ENCODE measurements at places on chromosomes 11 and 22.

GRCh38 chr11:108672113-108672512 lies 7.2 kb downstream of the DDX10 start:
- DNase-seq, result no peak

DNA sequence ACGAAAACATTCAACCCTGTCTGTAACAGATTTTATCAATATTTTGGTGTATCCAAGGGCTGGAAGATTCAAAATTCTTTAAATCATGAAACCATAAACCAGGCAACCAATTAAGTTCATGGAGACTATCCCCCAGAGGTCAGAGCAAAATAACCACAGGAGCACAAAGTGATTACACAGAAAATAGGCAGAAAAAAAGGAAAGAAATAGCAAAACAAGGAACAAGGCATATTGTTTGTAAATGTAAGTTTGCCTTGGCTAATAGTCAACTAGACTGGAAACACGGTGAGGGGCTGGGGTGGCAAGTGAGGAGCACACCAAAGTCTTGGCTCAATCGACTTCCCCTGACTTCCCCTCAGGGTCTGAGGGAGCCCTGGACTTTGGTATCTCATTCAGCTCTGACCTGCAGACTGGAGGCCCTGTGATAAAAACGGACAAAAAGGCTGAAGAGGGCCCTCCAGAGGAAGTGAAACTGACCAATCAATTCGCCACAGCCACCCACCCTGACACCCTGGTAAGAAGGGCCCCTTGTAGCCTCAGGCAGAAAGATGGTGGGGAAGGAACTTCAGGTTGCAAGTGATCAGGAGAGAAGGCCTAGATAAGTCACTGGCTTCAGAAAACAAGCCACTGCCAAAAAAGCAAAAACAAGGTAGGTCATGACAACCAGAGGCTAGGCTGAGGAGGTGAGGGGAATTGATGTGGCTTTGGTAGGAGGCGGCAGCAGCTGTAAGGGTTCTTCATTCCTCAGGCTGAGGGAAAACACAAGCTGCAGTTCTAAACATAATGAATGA lies 1.8 kb downstream of the SIK3 start:
- no peak for DNase-seq

DNA sequence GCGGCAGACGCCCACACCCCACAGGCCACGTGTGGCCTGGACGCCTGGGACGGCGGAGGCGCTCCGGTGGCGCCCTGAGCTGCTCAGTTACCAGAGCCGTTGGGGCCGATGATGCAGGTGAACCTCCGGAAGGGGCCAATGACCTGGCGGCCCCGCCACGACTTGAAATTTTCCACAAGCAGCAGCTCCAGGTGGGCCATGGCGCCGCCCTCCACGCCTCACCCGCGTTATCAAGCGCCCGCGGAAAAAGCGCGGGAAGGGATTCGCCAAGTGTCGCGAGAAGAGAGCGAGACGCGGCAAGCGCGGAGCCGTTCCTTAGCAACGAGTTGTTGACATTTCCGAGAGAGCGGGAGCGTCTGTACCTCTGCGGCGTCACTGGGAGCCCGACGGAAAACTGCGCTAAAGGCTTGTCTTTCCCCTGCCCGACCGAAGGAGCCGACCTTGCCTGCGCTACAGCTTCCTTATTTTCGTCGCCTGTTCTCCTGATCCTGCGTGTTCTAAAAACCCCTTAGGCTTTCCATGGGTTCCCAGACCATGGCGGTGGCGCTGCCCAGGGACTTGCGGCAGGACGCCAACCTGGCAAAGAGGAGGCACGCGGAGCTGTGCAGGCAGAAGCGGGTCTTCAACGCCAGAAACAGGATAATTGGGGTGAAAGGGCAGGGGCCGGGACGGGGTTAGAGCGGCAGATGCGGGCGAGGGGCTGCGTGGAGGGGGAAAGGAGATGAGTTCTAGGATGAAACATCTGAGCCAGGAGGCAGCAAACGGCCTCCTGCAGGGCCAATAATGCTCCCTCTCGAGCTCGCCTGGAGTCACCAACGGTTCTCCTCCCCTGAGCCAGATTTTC lies at the start of the genes RIBC2 and SMC1B:
Gene RIBC2, plus strand, starts transcription at position 326 of the 844 bp plus-strand sequence. Its CDS starts 194 bp downstream, at position 520.
Gene SMC1B, minus strand, starts transcription at position 232 of the 844 bp plus-strand sequence. Its CDS starts 32 bp downstream, at position 200.
- DNase-seq, result peak; percentile 83

GRCh38 chr11:96798445-96798844 lies 408.6 kb downstream of the JRKL start:
- DNase-seq, result no peak

- DNase-seq, result no peak
These were observed 22.9 kb downstream of the RNF141 start for GRCh38 chr11:10518123-10518522.

DNA sequence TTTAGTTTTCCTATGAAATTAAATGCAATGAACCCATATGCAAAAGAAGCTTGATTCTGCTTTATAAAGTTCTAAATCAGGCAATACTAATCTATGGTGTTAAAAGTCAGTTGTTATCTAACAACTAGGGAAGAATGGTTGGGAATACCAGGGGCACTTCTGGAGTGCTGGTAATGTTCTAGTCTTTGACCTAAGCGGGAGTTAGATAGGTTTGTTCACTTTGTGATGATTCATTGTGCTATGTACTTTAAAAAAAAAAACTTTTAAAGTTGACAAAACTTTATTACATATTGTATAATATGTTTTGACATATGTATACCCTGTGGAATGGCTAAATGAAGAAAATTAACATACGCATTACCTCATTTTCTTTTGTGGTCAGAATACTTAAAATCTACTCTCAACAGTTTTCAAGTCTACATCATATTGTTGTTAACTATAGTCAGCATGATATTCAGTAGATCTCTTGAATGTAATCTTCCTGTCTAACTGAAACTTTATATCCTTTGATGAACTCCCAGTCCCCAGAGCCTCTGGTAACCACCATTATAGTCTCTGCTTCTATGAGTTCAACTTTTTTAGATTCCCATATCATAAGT lies 39.2 kb downstream of the BIRC2 start:
- DNase-seq, result no peak

- DNase-seq, result no peak
These were observed 84.4 kb downstream of the MRTFA start for GRCh38 chr22:40552070-40552469.

- DNase-seq, result peak; percentile 23
These were observed 1152.4 kb downstream of the LRRC4C start for GRCh38 chr11:40306938-40307548.

DNA sequence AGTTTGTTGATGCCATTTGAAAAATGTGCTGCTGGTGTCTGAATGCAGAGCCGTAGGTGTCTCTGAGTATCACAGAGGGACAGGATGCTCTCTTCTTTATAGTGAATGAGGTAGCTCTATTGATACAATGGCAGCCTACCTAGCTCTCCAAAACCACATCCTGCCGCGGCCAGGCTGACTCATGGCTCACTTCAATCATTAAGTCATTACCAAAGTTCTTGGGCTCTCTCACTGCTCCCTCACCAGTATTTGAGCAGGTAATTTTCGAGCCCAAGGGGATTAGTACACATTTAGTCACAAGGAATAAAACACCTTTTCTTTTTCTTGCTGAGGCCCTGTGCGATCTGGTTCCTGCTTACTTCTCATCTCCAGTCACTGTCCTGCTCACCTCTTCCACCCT lies 509.0 kb upstream of the LARGE1 start:
- DNase-seq, result no peak

DNA sequence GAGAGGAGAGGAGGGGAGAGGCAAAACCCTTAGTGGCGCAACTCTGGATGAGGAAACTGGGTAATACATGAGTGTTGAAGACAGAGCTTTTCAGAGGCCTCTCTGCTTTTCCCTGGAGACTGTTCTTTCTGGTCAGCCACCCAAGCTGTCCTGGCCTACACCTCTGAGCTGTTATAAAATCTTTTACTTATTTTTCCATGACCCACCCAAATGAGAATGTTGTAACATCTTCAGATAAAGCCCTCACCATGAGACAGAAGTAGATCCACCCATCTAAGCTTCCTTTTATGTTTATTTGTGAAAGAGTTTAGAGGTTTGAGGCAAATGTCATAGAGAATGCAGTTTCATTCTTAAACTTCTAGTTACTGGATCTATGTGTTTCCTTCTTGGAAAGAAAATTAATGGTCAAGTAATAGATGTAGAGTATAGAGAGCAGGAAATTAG lies 20.3 kb upstream of the APLP2 start:
- DNase-seq, result no peak

- peak; percentile 90 for DNase-seq
These were observed 906.1 kb upstream of the RAG2 start for GRCh38 chr11:37504060-37504611.

- DNase-seq, result no peak
These were observed 17.3 kb upstream of the MRGPRF start for GRCh38 chr11:69030301-69030700.

DNA sequence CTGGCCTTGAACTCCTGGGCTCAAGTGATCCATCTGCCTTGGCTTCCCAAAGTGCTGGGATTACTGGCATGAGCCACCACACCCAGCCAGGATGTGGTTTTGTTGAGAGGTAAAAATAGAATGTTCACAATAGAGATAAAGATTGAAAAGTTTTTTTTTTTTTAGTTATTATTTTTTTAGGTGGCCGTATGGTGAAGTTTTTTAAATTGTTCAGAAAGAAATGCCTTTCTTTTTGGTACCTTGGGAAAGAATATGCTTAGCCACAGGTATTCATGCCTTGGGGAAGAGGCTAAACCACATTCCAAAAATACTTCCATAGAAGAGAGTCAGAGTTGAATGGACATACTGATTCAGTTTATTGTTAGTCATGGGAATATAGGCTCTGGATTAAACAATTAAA lies 143.4 kb downstream of the C11orf91 start:
- peak; percentile 72 for DNase-seq

GRCh38 chr22:19912271-19912999 lies 29.1 kb upstream of the COMT start:
- DNase-seq, result no peak

GRCh38 chr11:8681837-8682302 lies 595 bp downstream of the TRIM66 start:
- DNase-seq, result no peak

DNA sequence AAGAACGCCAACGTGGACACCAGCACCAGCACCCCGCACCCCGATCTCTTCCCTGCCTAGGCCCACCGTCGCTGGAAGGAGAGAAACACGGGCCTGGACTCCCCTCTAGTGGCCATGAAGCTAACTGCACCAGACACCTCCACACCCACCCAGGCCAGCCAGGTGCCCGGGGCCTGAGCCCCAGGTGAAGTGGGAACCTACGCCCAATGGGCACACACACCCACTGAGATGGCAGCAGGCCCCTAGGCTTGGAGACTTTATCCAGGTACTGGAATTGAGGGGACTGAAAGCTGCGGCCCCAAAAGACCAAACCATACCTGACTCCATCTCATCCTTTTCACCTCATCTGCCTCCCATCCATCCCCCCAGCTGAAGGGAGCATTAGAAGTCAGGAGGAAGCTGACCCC lies 81.0 kb downstream of the BUD13 start:
- DNase-seq, result no peak

DNA sequence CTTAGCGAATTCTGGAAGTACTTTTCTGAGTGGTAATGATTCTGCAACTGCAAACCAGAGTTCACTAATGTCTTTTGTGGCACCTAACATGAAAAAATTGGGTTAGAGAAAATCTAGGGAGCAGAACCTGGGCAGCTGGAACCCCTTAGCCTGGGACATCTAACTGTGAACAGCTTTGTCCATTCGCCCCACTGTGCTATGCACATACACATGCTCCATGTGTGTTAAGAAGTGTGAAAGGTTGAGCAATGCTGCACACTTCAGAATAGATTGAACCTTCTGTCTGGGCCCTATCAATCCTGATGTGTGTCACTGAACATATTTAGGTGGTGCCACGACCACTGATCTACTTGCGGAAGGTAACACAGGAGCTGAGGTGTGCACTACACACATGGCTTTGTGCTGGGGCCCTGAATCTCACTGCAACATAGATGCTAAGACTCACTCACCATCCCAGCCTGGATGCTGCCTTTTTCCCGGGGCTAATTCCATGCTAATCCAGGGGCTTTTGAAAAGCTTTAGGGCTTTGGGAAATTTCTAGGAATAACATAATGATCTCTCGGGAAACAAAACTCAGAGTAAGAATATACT lies 976.2 kb downstream of the NTM start:
- DNase-seq, result no peak

DNA sequence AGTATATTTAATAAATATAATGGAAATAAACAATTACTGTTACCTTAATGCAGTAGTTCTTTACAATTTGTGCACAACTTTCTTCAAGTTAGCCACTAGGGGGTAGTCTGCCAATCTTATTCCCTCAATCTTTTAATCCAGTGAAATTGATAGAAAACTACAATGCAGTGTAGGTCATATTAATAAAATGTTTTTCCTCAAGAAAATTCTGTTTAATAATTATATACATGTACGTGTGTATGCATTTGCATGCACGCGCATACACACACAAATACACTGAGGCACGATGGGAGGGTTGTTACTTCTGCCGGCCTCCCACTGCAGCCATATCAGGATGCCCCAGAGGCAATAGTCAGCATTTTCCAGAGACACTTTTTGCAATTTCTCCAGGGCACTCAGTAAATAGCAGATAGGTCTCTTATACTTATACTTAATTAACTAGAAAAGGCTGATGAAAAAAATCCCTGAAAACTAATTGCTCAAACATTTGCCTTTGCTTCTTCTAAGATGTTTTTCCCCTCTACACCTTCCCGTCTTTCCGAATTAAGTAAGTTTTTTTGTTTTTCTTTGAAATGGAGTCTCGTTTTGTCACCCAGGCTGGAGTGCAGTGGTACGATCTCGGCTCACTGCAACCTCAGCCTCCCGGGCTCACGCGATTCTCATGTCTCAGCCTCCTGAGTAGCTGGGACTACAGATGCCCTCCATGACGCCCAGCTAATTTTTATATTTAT lies 3.1 kb downstream of the GAB2 start:
- DNase-seq, result no peak

DNA sequence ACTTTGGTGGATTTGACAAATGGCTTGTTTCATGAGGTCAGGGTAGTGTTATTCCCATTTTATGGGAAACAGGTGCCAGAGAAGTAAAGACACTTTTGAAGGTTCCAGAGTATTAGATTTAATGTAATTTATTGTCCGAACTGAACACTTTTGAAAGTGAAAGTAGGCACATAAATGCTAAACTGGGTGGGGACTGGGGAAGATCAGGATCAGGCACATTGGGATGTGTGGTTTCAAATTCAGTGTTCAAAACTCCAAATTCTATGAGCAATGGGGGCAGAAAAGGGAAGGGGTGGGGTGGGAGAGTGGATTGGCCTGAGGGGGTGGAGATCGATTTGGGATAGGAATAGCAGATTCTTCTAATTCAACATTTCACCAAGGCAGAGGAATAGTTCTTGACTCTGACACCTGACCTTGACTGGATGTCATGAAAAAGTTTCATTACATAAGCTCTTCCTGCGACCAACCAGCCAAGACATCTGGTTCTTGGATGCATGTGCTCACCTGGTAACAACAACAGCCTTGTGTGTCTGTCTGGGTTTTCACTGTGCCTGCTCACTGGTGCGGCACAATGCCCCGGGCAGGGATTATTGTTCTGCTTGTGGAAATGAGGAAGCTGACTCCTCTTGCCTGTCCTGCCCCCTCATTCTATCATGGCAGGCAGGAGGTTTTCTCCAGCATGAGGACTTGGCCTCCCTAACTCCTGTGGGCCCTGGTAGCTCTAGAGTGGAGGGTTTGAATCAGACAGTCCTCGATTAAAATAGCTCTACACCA lies 10.8 kb downstream of the PPFIBP2 start:
- no peak for DNase-seq

- DNase-seq, result no peak
These were observed 36.7 kb downstream of the DRG1 start for GRCh38 chr22:31436132-31436531.

- DNase-seq, result no peak
These were observed 193.1 kb upstream of the LARGE1 start for GRCh38 chr22:34113381-34113780.

GRCh38 chr11:130522284-130522961 lies 74.0 kb downstream of the ADAMTS15 start:
- DNase-seq, result peak; percentile 54

GRCh38 chr11:11843211-11843621 lies 1.4 kb downstream of the USP47 start:
- peak; percentile 44 for DNase-seq

- DNase-seq, result no peak
These were observed 125.6 kb downstream of the BCR start for GRCh38 chr22:23305922-23306374.

Data from HS-5 (cell line).